ENCODE measurements at places on chromosomes 4 and X.
A peak's percentile ranks its signal among the peaks of the same experiment; 100 is the strongest.

- DNase-seq: no peak
- H3K27me3 ChIP-seq: no peaks in the 10 kb centered on the region
- H3K27ac ChIP-seq: no peak overlapping the region
- no peak overlapping the region for H3K4me3 ChIP-seq
- peaks cover 47% of the 10 kb centered on the region for H3K4me1 ChIP-seq
Measured at GRCh38 chr4:118282692-118283091, 70.1 kb downstream of the PRSS12 start.

- no peak overlapping the region for H3K4me3 ChIP-seq
- no peaks in the 10 kb centered on the region for H3K27me3 ChIP-seq
- no peak for DNase-seq
Measured at GRCh38 chr4:87339440-87339839, 16.8 kb upstream of the HSD17B13 start.

GRCh38 chrX:44899946-44900345 lies 27.0 kb downstream of the KDM6A start:
- H3K27me3 ChIP-seq: no peaks in the 10 kb centered on the region
- no peak overlapping the region for H3K4me3 ChIP-seq
- H3K36me3 ChIP-seq: peaks cover 75% of the 10 kb centered on the region
- no peak for DNase-seq
- peaks cover 20% of the 10 kb centered on the region for H3K4me1 ChIP-seq
- no peak overlapping the region for H3K27ac ChIP-seq

- DNase-seq: peak; percentile 49
- H3K4me3 ChIP-seq: peak within 1 kb of the TSS; percentile 94
- peaks cover 62% of the 10 kb centered on the region for H3K4me1 ChIP-seq
- H3K27me3 ChIP-seq: peaks cover 22% of the 10 kb centered on the region
- peak within 1 kb of the TSS; percentile 41 for H3K27ac ChIP-seq
Measured at GRCh38 chr4:54228961-54229501, at the start of gene PDGFRA. PDGFRA (plus strand) TSS chr4:54229293; CDS start chr4:54258769, 29,476 bp downstream.

- no peak overlapping the region for H3K27ac ChIP-seq
- peaks cover 31% of the 10 kb centered on the region for H3K4me1 ChIP-seq
- DNase-seq: no peak
- H3K27me3 ChIP-seq: no peaks in the 10 kb centered on the region
- no peak overlapping the region for H3K4me3 ChIP-seq
Measured at GRCh38 chr4:95155759-95156451, 392.9 kb downstream of the UNC5C start.

All from nephron progenitor cell (in vitro differentiated cells).